SK-N-DZ (cell line): ENCODE measurements at places on chromosomes 3 and 15.
A peak's percentile ranks its signal among the peaks of the same experiment; 100 is the strongest.

GRCh38 chr3:192819001-192819569 lies 91.7 kb upstream of the FGF12 start:
- no peak for DNase-seq

GRCh38 chr3:28841441-28841840 lies 439.4 kb upstream of the RBMS3 start:
- DNase-seq, result no peak

GRCh38 chr3:63908081-63908736 lies 4.0 kb downstream of the SCAANT1 start:
- DNase-seq, result no peak

DNA sequence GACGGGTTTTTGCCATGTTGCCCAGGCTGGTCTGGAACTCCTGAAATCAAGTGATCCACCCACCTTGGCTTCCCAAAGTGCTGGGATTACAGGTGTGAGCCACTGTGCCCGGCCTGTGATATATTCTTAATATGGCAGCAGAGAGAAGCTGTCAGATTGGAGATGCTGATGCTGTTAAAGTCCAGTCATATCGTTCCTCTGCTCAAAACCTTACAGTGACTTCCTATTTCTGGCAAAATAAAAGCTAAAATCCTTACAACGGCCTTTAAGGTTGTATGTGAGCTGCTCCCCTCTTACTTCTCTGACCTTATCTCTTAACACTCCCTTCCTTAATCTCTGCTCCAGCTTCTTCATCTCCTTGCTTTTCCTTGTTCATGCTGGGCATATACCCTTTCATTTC lies 26.6 kb upstream of the MGA start:
- no peak for DNase-seq

GRCh38 chr3:59482684-59483083 lies 432.9 kb upstream of the CFAP20DC start:
- DNase-seq, result no peak

DNA sequence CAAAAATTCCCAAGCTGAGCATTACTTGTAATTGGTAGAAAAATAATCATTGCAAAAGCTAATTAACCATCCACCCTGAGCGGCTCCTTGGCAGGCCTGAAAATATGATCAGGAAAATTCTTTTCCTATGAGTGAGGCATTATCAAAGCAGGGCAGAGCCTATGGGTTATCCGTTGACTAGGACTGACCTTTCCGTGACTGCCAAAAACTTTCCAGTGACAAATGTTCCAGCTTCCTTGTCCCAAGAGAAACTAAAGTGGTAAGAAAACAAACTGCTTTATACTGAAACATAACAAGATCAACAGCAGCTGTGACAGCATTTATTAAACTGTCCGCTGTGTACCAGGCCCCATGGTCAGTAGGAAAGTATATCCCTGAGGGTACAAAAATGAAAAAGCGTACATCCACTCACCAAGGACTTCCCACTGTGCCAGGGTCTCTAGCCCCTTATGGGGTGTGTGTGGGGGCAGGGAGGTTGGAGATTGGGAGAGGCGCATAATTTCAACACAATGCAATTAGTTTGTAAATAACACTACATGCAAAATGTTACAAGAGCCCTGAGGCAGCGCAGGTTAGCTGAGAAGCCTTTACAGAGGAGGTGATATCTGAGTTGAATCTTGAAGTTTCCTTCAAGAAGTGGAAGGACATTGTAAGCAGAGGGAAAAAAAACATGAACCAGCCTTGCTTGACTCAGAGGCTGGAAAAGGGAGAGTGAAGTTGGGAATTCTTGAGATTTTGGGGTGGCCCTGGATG lies 8.5 kb downstream of the LIPC start:
- DNase-seq, result no peak

- DNase-seq, result no peak
Observed at GRCh38 chr15:66860844-66861243, 158.8 kb downstream of the SMAD6 start.

DNA sequence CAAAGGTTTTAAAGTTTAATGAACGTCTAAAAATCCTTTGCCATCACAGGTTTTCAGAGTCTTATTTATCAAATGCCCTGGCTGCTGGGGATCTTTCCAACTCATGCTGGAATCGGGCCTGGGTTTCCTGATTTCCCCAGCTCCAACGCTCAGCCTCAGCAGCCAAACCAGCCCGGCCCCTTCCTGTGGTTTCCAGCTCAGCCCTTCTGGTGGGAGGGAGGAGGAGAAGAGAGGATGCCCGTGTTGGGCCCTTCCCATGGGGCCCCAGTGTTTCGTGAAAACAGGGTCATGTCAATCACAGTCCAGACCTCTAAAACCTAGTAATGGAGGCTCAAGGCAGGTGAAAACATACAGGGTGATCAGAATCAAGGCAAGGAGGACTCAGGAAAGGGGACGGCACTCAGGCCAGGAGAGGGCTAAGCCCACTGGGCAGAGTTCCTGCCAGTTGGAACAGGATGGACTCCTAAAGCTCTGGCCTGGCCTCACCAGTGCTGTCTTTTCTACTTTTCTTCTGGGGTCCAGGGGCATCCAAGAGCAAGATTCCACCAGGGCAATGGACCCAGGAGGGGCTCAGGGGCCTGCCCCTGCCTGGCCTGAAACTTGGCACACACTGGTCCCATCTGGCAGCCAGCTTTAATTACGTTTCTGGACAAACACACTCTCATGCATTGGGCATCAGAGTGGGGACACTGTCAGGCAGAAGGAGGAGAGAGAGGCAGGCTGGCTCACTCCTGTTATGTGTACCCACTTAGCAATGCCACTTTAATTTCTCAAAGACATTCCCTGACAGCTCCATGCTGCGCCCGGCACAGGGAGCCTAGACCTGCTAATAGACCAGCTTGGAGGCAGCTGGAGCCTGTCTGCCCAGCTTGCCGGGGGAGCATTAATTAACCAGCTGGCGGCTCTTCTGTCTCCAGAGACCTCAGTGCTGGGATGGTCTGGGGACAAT lies 194.6 kb downstream of the FAM43A start:
- DNase-seq, result peak; percentile 26

GRCh38 chr3:58073301-58074108 lies 65.3 kb downstream of the FLNB start:
- DNase-seq, result no peak

DNA sequence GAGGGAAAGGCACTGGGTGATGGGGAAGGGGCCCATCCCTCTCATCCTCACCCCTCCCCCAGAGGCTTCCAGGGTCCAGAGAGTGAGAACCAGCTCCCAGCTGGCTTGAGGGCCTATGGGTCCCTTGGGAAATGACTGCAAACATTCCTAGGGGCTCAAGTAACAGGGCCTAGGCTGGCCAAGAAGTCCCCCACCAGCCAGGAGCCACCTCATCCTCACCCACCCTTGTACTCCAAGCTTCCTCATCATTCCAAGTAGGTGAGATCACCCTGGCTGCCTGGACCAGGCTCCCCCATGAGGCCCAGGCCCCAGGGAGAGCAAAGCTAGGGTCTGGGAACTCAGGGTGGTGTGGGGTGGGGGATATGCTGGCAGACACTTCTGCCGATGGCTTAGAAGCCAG lies 14.8 kb downstream of the LOXL1 start:
- DNase-seq, result peak; percentile 40

DNA sequence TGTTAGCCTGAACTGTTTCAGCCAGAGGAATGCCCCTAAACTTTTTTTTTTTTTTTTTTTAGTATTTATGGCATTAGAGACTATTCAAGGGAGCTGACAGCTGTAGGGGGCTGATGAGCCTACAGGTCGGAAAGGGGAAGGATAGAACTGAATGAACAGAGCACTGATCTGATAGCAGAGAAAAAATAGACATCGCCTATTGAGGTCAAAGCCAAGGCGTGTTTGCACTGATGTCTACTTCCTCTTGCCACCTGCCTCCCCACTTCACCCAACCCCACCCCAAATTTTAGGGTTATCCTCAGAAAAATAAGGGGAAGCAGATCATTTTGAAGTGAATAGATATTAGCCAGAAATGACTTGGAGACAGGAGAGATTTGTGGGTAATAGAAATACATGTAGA lies 3.0 kb upstream of the ZMAT3 start:
- no peak for DNase-seq

DNA sequence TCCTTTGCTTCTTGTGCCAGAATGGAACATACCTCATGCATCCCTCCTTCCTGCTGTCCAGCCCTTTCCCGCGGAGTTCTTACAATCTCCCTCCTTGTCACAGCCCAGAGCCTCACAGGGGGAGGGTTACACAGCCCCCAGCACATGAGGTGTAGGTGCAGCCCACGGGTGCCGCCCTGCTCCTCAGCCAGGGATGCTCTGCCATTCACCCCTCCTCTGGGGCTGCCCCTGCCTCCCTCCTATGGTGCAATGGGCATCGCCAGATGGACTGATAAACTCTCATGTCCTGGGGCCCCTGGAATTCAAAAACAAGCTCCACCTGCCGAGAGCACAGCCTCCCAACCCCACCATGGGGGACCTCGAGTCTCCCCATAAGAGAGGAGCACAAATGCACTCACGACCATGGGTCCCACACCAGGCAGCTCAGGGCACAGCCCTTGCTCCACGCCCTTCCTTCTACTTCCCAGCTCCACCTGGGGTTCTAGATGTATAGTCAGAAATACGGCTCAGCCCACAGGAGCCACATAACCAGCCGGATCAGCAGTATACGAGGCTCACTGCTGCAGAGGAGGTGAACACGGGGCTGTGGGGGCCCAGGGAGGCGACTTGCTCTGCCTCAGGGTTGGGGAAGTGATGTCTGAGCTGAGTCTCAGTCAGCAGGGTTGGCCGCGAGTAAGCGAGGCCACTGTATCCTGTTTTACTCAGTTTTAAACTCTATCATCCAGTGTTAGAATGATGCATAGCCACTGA lies 269.7 kb upstream of the LYSMD4 start:
- no peak for DNase-seq

- no peak for DNase-seq
Observed at GRCh38 chr3:13197795-13198194, 124.6 kb upstream of the IQSEC1 start.

- no peak for DNase-seq
Observed at GRCh38 chr15:94300612-94301011, 69.3 kb downstream of the MCTP2 start.

DNA sequence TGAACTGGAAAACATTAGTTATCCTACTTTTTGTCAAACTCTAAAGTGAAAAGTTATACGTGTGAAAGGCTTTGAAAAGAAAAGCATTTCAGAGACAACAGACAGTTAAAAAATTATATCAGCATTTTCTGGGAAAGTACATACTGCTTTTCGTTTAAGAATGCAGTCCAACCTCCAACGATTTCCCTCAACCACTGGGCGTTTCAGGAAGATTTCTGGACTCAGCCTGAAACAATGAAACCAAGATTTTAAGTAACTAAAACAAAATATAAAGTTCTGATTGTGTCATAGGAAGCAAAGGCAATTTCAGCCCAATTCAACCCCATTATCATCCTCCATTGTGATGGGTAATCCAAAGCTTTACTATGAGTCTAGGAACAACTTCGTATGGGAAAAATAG lies 110.7 kb downstream of the PLD1 start:
- no peak for DNase-seq

DNA sequence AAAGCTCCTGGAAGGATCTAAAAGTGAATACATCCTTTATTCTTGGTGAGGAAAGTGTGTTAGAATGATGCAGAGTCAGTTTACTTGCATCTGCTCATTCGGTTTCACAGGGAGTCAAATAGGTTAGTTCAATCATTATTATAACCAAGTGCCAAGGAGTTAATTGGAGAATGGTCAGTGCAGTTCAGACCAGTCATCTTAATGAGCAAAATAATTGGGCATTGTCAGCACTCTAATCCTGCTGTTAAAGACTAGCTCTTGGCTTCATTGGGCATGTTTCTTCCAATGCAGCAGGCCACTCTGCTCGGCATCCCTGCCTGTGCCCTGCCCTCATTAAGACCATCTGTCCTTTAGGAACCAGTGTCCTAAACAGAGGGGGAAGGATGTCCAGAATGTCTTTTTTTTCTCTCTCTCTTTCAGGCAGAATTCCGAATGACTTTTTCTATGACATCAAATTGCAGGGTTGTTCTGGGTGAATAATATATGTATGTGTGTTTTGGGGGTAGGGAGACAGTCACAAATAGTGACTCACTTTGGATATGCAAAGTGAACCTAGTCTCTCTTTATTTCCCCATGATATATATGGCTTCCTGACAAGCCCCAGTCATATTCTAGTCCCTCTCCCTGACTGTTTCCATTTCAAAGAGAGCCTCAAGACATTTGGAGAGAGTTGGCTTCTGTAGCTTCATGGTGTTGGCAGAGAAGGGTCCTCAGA lies 205.4 kb upstream of the TRIM42 start:
- no peak for DNase-seq

GRCh38 chr3:107855710-107856109 lies 235.1 kb downstream of the CD47 start:
- DNase-seq, result peak; percentile 28

DNA sequence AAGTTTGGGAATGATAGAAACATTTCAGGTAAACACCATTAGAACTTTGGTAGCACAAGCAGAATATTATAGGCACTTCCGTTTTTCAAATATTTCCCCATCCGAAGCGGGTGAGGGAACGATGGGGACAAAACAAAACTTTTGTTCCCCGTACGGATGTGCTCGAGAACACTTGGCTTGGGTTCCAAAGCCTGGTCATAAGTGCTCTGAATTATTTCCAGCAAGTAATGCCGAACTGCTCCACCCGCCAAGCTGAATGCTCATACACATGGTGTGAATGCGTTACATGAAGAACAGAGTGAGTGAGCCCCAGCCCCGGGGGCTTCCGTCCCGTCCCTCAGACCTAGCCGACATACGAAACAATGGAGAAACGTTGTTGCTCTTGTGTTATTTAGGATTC lies 438.2 kb upstream of the ARRDC4 start:
- no peak for DNase-seq

- DNase-seq, result no peak
Observed at GRCh38 chr15:81182756-81183438, 13.8 kb upstream of the IL16 start.

- peak; percentile 57 for DNase-seq
Observed at GRCh38 chr3:172332256-172333041, 115.8 kb downstream of the GHSR start.

- DNase-seq, result peak; percentile 68
Observed at GRCh38 chr15:40340740-40341400, at the start of gene CCDC9B. CCDC9B (minus strand) TSS chr15:40340939; CDS start chr15:40340819, 120 bp downstream.

DNA sequence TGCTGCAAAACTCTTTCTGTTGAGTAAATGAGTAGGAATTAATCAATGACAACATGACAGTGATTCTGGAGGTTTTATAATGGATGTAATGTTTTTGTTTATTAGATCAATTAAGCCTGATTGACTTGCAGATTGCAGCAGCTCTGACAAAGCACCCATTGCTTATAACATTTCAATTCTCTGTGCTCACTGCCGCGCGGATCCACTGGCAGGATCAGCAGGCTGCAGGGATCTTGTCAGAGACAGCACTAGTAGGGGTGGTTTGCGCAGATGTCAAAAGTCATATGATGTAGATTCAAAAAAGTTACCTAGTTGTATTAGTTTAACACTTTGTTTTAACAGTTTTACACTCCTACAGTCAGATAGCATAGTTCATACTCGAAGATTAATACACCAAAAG lies 93.4 kb downstream of the MBNL1 start:
- no peak for DNase-seq

GRCh38 chr3:63514678-63515077 lies 137.8 kb upstream of the SNTN start:
- DNase-seq, result no peak

- DNase-seq, result no peak
Observed at GRCh38 chr15:66841953-66842681, 140.1 kb downstream of the SMAD6 start.

GRCh38 chr3:23959135-23959900 lies 14.2 kb downstream of the NR1D2 start:
- DNase-seq, result no peak
